ENCODE measurements at places on chromosomes 5 and 9.

DNA sequence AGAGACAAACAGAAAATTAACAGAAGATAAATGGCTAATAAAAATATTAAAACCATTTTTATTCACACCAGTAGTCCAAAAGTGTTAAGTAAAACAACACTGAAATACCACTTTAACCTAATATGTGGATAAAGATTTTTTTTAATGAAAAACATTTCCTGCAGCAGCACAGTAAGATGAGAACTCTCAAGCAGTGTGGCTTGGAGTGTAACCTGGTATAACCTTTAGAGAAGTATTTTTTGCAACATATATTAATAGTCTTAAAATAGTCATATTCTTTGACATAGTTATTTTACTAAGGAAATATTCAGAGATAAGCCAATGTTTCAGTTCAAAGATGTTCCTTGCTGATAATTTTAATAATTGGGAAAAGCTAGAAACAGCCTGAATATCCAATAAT is 644.4 kb downstream of the PDE4D start:
- no peak for DNase-seq

DNA sequence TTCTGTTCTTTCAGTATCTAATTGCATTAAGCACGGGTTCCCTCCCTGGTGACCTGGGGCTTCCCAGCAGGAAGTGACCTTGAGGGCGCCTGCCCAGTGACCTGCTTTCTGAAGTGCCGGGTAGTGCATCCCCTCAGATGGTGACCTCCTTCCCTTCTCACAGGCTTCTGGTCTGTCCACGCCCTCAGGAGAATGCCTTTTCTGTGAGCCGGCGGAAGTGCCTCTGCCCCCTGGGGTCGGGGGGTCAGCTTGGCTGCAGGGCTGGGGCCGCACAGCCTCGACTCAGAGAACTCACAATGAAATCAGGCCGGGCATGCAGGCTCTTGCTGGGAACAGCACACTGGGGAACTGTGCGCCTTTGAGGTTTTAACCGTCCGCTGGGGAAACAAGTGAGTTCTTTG is 124.5 kb upstream of the PHYKPL start:
- no peak for DNase-seq

- no peak for DNase-seq
These were observed 386.9 kb downstream of the RAB3C start for GRCh38 chr5:58969795-58970194.

- no peak for DNase-seq
These were observed 2217.4 kb upstream of the WWC1 start for GRCh38 chr5:166073901-166074581.

- no peak for DNase-seq
These were observed 6.3 kb downstream of the ADGRD2 start for GRCh38 chr9:124456341-124457078.

- DNase-seq, result no peak
These were observed 678 bp downstream of the SLC2A6 start for GRCh38 chr9:133477992-133478850.

DNA sequence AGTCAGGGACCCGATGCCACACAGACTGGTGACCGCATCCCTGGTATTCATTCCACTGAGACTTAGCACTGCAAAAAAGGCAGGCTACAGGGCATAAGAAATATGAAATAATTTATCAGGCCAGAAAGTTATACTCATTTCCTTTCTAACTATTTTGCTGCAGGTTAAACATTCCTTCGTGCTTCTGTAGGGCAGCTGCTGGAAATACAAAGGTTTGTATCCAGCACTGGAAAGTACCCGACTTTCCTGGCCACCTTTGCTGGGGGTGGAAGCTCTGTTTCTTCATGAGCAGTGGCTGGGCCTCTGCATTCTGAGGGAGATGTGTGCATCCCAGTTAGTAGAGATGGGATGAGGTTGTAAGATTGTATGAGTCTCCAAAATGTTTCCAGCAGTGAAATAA is 478.6 kb upstream of the WWC1 start:
- no peak for DNase-seq
